CD4-positive, alpha-beta memory T cell (primary cell): ENCODE measurements at places on chromosomes 7 and 10.
A peak's percentile ranks its signal among the peaks of the same experiment; 100 is the strongest.

- DNase-seq = no peak
Measured at GRCh38 chr7:26620352-26620751, 244.0 kb downstream of the SKAP2 start.

GRCh38 chr10:14302035-14302434, 28.7 kb downstream of the FRMD4A start:
- no peak for DNase-seq

DNA sequence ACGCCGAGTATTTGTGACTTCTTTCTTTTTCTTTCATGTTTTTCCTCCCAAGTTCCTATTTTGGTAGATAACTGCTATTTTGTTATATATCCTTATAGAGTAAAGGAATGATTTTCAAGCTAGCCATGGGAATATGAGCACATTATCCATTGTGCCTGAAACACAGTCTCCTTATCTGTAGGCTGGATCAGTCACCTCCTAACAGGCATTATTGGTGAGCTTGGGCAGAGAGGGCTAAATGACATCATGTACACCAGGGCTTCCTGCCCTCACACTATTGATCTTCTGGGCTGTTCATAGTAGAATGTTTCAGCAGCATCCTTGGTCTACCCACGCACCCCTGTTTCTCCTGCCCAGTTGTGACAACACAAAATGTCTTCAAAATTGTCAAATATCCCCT, 88.1 kb upstream of the CTBP2 start:
- DNase-seq = no peak

DNA sequence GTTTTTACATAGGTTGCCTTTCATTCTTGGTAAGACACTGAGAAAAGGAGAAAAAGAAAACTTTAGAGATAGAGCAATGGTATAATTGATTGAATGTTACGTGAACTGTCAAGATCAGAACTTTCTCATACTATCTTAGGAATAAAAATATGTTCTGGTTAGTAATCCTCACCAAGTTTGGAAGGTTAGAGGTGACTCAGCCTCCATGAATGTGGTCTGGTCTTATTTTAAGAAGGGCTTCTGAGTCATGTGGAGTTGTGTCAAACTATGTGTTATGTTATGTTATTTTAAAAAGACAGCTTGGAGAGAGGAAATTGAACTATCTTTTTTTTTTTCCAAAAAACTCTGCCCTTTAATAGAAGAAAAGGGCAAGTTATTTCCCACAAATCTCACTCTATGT, 458.6 kb upstream of the KLF6 start:
- no peak for DNase-seq

DNA sequence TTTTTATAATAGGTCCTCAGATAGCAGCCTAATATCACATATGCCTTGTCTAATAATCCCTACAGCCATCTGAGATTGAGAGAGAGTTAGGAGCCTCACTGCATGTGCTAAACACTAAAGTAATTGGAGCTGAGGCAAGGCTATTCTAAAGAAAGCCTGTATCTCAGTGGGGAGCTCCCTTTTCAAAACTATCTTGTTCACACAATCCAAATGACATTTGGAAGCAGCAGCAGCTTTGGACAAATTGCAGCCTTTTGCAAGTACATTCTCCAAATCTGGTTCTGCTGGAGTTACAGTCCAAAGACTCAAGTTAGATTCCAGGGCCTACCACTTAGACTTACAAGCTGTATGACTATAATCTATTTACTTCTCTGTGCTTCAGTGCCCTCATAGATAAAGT, 104.5 kb downstream of the MACC1 start:
- no peak for DNase-seq

DNA sequence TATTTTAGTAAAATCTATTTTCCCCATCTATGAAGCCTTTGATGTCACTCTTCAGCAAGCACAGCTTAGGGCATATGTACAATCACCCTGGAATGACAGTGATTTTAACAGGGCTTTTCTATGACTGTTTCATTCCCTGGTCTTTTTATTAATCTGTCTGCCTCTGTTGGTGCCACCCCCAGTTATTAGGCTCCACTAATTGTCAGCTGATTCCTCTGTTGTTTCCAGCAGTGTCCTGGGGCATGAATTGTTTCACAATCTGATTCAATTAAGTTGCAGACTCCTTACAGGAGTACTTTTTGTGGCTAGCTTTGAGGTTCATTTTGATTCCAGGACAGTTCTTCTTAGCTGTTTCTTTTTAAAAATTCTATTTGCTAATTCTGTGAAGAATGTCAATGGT, 38.6 kb downstream of the MYO3A start:
- DNase-seq = no peak

GRCh38 chr10:86970162-86970981, 2.1 kb downstream of the ADIRF start:
- DNase-seq = peak; percentile 13

DNA sequence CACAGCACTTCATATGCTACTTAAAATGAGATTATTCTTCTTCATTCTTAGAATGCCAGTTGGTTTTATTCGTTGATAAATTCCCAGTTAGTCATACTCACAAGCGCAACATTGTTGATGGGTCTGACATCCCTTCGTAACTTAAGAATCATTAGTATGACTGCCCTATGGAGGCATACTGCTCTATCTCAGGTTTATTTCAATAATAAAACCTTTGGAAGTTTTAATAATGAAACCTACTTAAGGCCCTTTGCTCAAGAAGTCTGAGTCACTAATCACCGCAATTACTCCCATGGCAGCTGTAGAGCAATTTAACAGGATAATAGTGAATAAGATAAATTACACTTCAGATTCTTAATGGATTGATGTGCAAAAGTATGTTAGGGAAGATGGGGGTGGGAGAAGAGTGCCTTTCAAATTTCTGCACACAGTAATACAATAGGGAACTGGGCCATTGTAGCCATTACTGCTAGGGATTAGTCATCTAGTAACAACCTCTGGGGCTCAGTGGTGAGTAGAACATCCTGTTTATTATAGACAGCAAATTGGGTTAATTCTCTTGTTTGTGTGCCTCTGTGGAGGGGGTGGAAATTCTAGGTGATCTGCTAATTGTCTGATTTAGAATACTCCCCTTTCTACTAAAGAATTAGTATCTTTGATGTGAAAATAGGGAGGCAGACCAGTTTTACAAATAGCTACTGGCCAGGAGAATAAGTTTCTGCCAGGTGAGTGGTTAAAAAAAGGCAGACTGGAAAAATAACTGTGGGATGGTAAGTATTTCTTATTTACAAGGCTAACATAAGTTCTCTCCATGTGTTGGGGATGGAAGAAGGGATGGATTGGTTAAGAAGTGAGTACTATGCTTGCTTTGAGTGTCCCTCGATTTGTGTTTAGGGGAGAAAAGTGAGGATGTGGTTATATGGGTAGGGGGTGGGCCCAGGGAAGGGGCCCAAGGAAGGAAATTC, 74.5 kb upstream of the VKORC1L1 start:
- peak; percentile 19 for DNase-seq

DNA sequence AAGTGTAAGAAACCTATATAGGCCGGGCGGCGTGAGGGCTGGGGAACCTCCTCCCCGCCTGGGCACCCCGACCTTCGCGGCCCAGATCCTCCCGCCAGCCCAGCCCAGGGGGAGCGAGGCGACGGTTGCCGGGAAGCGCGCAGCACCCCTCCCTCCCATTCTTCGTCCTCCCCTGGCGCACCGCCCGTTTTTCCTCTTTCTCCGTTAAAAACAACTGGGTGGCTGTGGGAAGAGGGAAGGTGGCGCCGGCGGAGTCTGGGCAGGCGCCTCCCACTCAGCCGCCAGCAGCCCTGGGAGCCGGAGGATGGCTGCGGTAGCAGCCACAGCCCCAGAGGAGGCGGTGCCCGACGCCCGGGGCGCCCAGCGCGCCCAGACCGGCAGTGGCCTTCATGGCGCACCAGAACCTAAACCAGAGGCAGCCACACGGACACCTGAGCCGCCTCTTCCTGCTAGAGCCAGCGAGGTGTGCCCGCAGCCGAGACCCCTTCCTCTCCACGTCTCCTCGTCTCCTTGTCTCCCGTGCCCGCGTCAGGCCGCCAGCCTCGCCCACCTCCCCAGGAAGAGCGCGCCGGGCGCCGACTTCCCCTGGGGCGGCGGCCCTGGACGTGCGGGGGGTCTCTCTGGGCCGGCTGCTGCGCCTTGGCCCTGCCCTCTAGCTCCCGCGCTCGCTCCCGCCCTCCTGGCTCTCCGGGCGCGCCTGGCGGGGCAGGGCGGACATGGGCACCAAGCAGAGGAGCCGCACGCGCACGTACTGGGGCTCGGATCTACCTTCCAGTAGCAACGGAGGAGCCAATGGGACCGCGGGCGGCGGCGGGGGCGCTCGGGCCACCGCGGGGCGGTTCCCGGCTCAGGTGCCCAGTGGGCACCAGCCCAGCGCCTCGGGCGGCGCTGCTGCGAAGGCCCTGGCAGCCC, 32.8 kb upstream of the SFTPD start:
- no peak for DNase-seq
